ENCODE measurements at places on chromosomes 13 and 19. TPM values are rescaled to one million over a fixed set of nuclear protein-coding genes. Genes with fewer than 3 reads are reported as not detected.

LRRC63 gene
- total RNA-seq, result 0.83 TPM

GRCh38 chr13:53301449-53301848, 272.8 kb downstream of the OLFM4 start:
- no peak for DNase-seq

LILRB1 gene
- 5.1 TPM for total RNA-seq

CALR3 gene
- not detected for total RNA-seq

DNA sequence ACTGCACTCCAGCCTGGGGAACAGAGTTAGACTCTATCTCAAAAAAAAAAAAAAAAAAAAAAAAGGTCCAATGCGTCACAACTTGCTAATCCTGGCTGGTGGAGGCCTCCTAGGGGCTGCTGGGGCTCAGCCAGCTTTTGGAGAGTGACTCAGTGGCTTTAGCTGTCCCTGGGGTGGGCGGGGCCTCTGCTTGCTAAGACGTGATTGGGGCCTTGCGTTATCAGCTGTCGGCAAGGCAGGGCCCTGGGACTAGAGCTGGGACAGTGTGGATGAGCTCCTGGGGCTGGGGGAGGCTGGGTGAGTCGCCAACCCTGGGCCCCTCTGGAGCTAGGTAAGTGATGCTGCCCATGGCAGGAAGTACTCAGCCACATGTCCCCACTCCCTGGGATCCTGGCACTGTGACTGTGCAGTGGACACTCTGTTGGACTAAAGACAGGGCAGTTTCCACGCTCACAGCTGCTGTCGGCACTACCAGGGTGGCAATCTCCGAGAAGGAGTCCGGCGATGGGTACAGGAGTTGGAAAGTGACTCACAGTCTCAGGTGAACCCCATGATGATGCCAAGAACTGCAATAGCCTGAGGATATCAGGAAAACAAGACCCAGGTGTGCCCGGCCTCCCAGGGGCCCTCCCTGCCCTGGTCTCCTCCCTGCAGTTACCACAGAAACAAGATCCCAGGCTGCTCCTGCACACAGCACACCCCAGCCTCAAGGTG, 32.2 kb downstream of the F2RL3 start:
- no peak for DNase-seq

- DNase-seq, result no peak
These were observed 383 bp downstream of the ZNF581 start for GRCh38 chr19:55643887-55644176.
